ENCODE measurements at places on chromosomes 12 and 14.

GRCh38 chr12:110563702-110564470, 19.2 kb downstream of the PPTC7 start:
- no peak for DNase-seq

DNA sequence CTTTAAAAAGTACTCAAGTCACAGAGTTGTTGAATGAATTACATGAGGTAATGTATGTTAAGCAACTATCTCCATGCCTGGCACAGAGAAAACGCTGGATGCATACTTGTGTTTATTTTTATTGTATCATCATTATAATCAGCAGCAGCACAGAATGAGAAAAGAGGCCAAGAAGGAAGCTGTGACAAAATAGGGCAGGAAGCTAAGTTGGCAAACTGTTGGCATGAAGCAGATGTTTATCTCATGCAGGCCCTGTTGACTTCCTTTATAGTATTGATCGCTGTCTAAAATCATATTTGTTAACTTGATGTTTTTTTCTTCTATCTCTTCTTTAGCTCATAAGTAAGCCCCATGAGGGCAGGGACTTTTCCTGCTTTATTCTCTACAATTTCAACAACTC, 466.6 kb downstream of the TRHDE start:
- DNase-seq, result no peak

GRCh38 chr12:45363903-45364302, 148.0 kb downstream of the ANO6 start:
- no peak for DNase-seq

DNA sequence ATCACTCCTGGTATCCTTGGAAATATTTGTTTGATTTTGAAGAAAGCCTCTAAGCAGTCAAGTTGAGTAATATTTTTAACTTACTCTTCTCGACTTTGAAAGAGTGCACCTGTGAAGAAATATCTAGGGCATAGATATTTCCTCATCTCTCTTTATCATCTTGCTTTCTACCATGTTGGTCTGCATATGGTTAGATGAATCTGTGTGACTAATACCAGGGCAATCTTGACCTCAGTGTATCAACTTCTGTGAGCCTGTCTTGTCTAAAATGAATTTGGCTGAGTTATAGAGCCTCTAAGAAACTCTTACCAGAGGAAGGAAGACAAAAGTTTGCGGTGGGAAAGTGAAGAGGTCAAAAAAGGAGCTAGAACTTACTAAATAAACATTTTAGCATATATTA, 68.4 kb downstream of the SYT1 start:
- no peak for DNase-seq

- DNase-seq, result no peak
These were observed 420.8 kb downstream of the CCDC91 start for GRCh38 chr12:28611115-28611435.

DNA sequence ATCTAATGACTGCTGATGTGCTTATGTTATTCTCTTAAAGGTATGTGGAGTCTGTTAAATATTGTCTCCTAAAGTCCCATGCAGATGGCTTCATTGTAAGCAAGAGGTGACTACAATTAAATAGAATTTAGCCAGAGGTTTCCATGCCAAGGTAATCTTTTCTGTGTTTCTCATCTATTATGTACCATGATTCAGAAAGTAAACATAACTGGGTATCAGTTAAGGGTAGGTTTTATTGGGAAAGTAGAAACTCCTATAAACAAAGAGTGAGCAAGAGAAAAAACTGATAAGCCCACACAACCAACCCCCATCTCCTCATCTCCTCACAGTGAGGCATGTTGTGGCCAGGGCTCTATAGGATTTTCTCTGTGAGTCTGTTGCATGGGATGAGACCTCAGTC, 611.7 kb downstream of the SNAPC1 start:
- no peak for DNase-seq

DNA sequence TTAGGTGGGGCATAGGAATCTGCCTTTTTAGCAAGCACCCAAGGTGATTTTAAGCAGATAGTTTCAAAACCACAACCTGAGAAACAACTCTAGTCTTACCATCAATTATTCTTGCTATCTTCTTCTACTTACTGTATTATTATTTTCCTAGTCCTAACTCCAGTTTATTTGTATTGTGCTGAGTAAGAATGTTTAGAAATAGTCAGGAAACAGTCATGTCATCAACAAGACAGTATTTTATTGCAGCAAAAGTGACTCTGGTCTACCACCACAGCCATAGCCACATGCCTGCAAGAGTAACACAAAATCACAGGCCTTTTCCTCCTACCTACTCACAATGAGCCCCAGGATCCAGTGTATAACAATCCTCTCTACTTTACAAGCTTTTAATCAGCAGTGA, 46.3 kb upstream of the FLRT2 start:
- no peak for DNase-seq

DNA sequence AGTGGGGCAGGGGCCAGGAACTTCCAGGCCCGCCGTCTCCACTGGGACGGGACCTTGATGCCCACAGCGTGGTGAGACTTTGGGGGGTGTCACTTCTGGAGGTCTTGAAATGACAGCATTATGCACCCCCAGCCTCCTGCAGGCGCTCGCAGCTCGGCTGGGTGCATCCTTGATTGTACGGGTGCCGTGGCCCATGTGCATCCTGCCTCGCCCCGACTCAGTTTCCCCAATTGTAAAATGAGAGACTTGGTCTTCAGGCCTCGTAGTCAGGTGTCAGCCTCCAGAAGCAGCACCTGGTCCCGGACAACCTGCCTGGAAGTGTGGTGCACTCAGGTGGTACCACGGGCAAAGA, 8.9 kb upstream of the PUS1 start:
- DNase-seq, result no peak

DNA sequence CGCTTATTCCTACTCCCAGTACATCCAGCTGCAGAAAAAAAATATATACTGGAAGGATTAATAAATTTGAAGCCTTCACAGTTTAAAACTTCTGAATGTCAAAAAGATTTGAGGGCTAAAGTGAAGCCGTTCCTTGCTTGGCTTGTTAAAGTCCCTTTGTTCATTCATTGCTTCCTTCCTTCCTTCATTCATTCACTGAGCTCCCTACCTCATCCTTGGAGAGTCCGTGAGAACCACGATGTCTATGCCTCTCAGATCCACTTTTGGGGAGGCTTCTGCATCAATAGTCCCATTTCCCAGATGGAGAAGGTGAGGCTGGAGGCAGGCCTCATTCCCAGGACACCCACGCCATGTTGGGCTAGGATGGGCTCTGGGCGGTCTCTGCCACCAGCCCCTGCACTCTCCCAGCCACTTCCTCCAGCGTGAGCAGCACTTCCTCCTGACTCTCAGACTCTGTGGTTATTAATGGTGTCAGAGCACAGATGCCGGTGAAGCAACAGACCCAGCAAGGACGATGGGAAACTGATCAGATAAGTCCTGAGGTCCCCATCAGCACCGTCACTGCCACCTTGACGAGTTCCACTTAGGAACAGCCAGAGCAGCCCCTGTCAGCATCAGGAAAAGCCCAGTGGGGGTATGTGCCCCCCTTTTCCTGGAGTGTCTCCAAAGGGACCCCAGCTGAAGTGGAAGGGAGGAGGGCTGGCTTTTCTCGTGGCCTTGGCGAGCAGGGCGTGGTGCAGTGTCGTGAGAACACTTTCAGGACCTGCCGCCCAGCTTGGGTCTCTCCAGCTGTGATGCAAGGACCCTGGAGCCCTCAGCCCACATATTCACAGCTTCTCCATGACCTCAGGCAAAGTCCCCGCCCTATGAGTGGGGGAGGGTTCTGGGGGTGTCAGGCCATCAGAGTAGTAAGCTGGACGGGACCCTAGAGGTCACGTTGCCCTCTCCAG, 21.2 kb downstream of the ASB2 start:
- no peak for DNase-seq

- no peak for DNase-seq
These were observed 71.5 kb upstream of the SFSWAP start for GRCh38 chr12:131639270-131639940.

GRCh38 chr14:22159957-22160356, 429.1 kb downstream of the DAD1 start:
- no peak for DNase-seq

DNA sequence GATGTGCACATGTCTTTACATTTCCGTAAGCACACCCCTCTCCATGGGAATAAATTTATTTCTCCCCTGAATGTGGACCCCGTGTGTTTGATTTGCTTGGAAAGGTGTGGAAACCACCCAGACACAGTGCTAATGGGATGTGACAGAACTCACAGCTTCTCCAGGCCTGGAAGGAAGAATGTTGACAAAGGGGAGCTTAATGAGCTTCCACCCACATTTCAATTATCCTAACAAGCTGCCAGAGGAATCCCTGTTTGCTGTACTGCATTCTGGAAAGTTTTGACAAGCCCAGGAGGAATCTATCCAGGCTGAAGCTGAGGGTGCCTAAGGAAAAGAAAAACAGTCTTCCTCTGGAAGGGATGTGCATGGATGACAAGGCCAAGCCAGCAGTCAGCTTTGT, 51.2 kb upstream of the CCDC60 start:
- DNase-seq, result no peak

DNA sequence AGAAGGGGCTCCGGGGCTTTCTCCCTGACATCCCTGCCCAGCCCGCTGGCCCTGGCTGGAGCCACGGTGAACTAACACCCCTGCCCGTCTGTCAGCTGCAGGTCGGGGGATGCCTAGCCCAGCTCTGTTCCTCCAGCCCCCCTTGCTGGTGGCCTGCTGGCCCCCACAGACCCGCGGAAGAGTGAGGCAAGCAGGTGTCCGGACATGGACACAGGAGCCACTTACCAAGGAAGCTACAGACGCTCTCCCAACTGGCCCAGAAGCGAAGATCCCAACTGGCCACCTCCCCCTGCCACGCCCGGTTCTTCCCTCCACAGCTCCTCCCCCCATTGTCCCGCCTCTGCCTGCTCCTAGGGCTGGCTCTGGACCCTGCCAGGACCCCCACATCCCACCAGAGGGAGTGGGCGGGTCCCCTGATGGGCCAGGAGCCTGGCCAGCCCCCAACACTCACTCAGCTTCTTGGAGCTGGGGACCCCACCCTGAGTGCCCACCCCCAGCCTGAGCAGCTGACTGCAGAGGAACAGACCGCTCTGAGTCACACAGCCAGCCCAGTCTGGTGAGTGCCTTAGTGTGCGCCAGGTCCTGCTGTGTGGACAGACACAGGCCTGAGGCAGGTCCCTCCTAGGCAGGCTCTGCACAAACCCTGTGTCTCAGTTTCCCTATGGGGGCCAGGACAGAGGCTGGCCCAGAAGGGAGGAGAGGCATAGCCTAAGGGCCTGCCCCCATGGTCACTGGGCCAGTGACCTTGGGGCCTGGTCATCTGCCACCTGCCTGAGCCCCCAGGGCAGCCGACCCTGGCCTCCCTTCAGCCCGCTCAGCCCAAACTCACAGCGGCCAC, 7.7 kb downstream of the AHNAK2 start:
- DNase-seq, result no peak

GRCh38 chr12:83666690-83667089, 980.0 kb downstream of the TMTC2 start:
- DNase-seq, result no peak

DNA sequence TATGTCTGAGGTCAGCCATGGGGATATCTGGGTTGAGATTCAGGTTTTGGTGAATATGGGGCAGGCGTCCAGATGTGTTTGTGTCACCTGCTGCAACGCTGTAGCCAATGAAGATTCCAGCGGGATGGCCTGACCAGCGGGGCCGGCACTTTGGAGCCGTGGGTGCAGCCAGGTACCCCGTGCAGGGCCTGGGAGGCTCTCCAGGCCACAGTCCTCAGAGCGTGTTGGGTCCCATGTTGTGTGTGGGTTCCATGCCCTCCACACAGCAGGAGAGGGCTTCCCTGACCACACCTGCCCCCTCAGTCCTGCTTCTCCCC, 2.8 kb upstream of the TEX22 start:
- DNase-seq, result no peak

GRCh38 chr12:100555722-100556121, 17.8 kb upstream of the GAS2L3 start:
- no peak for DNase-seq

DNA sequence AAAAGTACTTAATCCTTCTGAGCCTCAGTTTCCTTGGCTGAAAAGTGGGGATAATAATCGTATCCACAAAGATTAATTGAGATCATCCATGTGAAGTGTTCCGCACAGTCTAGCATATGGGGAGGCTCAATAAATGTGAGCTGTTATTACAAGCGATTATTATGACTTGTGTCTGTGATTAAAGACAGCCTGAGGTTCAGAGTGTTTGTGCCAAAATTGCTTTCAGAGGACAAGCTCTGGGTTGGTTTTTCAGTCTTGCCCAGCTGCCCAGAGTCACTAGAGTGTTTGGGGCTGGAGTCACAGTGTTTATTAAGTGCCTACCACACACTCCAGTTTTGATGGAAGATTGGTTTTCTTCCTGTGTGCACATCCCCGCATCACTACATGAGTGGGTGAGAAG, 53.5 kb downstream of the NTF3 start:
- DNase-seq, result no peak

DNA sequence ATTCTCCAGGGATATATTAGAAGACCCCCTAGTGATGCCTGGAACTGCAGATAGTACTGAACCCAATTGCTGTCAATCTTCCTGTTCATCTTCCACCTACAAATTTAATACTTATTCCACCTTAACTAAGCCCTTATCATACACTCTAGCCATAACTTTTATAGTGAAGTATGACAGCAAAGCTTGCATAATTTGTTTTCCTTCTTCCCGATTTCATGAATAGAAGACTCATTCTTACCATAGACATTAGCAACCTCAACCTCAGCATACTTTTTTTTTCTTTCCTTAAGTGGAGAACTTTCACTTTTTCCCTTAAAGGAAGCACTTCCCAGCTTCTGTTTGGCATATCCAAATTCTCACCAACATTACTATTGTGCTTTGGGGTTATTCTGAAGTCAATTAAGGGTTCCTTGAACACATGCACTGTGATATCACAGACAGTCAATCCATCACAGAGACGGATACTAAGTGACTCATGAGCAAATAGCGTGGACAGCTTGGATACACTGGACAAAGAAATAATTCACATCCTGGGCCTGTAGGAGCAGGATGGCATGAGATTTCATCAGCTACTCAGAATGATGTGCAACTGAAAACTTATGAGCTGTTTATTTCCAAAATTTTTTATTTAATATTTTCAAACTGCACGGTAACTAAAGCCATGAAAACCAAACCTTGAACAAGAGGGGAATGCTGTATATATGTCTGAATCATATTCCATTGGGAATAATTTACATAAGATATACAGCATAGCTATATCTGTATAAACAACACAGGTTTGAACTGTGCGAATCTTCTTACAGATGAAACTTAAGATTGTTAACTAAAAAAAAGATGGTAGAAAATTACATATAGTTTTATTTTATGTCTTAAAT, 63.9 kb downstream of the SYT1 start:
- no peak for DNase-seq

DNA sequence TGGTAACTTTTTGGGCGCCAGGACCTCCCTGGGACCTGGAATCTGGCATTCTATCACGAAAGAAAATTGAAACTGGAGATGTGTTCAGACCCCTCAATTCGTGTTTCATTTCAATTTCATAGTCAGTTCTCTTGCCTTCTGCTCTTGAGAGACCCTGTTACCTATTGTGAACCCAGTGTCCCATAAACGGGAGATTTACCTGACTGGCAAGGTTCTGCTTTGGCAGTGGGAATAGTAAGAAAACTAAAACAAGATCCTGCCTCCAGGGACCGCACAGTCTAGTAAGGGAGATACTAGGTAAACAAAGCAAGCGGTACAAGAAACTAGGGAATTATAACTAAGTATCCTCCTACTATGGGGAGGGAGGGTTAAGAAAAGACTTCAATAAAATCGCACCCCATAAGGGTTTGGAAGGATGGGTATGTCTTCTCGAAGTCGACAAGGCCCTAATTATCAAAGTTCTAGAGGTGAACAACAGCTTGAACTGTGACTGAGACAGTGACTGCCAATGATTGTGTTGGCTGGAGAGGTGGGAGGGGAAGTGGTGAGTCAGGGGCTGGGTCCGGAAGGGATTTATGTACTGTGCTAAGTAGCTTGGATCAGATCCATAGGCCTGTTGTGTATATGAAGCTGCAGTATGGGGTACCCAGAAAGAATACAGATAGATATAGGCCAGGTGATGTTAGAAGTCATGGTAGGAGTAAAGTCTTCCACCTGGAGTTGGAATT, 754 bp downstream of the ACSS3 start:
- no peak for DNase-seq
